A549 treated with AZD2906 at 1 μM for 4 hours (cell line): ENCODE measurements at places on chromosomes 1 and 21. TPM values are rescaled to one million over a fixed set of nuclear protein-coding genes. Genes with fewer than 3 reads are reported as not detected.

Gene HRNR
- total RNA-seq, result 0.01 TPM in 2 of 5 replicates, not detected in the others

Gene FOXD3
- total RNA-seq, result 0.39 to 1.1 TPM (median 0.96 TPM) in 5 replicates

Gene TLCD4
- total RNA-seq, result 7.5 to 13.3 TPM (median 11.2 TPM) in 5 replicates

Gene TEDDM1
- not detected in 5 replicates for total RNA-seq

Gene CASQ1
- 0.03 to 0.10 TPM in 2 of 5 replicates, not detected in the others for total RNA-seq

Gene AVPR1B
- not detected in 5 replicates for total RNA-seq

Gene RAB25
- total RNA-seq, result 0.21 TPM in 1 of 5 replicates, not detected in the others

Gene ZBED6
- 1.6 to 4.0 TPM (median 2.8 TPM) in 5 replicates for total RNA-seq

Gene CLSTN1
- total RNA-seq, result 59.0 to 63.5 TPM (median 60.7 TPM) in 5 replicates

Gene VSIG8
- 0.03 to 0.11 TPM in 2 of 5 replicates, not detected in the others for total RNA-seq

Gene RPE65
- not detected in 5 replicates for total RNA-seq
